Spinal cord (tissue), 10 donors: ENCODE measurements at places on chromosomes 13 and 19. TPM values are rescaled to one million over a fixed set of nuclear protein-coding genes. Genes with fewer than 3 reads are reported as not detected.

The TMEM221 gene
- total RNA-seq: 2.6 TPM

The MAST1 gene
- total RNA-seq: 39.1 TPM

The SIGLEC10 gene
- 3.7 TPM for total RNA-seq

The PRX gene
- total RNA-seq: 28.7 TPM

The HS6ST3 gene
- 36.2 TPM for total RNA-seq

The CEACAM7 gene
- total RNA-seq: not detected

The AMER2 gene
- total RNA-seq: 81.6 TPM

GRCh38 chr19:48069435-48069834 lies 25.6 kb upstream of the CABP5 start:
- no peaks in the 10 kb centered on the region for H3K36me3 ChIP-seq
- H3K4me3 ChIP-seq: no peak overlapping the region
- no peak overlapping the region for H3K27ac ChIP-seq
- no peaks in the 10 kb centered on the region for H3K27me3 ChIP-seq
- DNase-seq: no peak

DNA sequence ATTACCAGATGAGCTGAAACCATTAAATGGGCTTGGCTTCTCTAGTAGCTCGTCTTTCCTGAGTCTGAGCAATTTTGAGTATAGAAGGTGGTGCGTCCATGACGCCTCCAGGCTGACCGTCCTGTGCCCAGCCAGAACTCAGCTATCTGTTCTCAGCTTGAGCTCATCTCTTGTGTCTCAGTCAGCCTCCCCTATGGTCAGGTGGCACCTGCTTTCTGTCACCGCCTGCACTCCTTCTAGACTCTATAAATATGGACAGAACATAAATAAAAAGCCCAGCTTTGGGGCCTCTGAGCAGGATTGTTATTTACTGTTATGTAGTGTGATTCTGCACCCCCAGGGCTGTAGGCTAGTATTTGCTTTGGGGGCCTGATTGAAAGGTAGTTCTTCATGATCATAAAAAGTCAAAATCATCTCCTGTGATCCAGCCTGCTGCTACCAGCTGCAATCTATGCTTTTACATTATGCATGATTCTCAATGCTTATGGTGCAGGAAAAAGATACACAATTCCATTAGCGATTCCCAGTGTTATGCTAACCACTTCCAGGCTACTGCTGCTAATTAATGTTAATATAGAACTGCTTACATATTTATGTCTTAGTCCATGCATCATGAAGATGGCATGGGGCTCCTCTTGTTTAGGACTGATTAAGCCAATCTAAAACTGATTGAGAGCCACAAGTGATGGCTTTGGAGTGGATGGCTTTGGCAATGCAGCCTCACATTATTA lies 72.5 kb upstream of the TMTC4 start:
- no peak overlapping the region for H3K27ac ChIP-seq
- no peak overlapping the region for H3K4me3 ChIP-seq
- no peak for DNase-seq
- peaks cover 10% of the 10 kb centered on the region for H3K4me1 ChIP-seq
- no peaks in the 10 kb centered on the region for H3K36me3 ChIP-seq

GRCh38 chr13:111394211-111394922 lies 73.9 kb downstream of the TEX29 start:
- DNase-seq: no peak
- no peaks in the 10 kb centered on the region for H3K4me1 ChIP-seq
- H3K4me3 ChIP-seq: no peak overlapping the region
- no peak overlapping the region for H3K27ac ChIP-seq
- H3K27me3 ChIP-seq: no peaks in the 10 kb centered on the region
- no peaks in the 10 kb centered on the region for H3K36me3 ChIP-seq

DNA sequence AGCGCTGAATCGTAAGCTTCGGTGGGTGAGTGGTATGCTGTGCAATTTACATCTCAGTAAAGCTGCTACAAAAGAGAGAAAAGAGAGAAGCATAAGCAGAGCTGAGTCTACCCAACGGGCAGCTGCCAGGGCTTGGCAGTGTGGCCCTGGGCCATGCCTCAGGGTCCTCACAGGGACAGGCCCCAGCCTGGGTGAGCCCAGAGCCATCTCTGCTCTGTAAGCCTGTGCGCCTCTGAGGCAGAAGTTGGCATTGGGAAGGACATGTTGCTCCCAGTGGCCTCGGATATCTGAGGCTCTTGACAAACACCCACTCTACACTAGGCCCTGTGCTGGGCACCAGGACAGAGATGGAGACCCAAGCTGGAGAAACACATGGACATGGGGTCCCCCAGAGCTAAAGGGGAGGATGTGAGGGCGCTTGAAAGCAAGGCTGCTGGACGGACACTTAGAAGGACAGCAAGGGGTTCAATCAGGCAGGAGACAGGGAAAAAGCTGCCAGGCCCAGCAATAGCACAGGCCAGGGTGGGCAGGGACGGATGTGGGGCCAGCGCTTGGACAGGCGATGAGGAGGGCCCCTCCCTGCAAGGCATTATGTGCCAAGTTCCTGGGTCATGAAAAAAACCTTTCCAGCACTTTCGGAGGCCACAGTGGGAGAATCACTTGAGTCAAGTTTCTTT lies 14.7 kb downstream of the PPP6R1 start:
- no peak overlapping the region for H3K4me3 ChIP-seq
- peaks cover 100% of the 10 kb centered on the region for H3K36me3 ChIP-seq
- no peaks in the 10 kb centered on the region for H3K27me3 ChIP-seq
- no peak for DNase-seq
- H3K27ac ChIP-seq: no peak overlapping the region
- no peaks in the 10 kb centered on the region for H3K4me1 ChIP-seq

- no peak overlapping the region for H3K27ac ChIP-seq
- no peaks in the 10 kb centered on the region for H3K4me1 ChIP-seq
- H3K4me3 ChIP-seq: no peak overlapping the region
- DNase-seq: no peak
- H3K36me3 ChIP-seq: no peaks in the 10 kb centered on the region
Measured at GRCh38 chr13:107753291-107753690, 462.0 kb downstream of the LIG4 start.

- no peak for DNase-seq
- H3K4me3 ChIP-seq: no peak overlapping the region
- H3K27me3 ChIP-seq: no peaks in the 10 kb centered on the region
Measured at GRCh38 chr13:43008596-43008995, 14.8 kb upstream of the DNAJC15 start.

DNA sequence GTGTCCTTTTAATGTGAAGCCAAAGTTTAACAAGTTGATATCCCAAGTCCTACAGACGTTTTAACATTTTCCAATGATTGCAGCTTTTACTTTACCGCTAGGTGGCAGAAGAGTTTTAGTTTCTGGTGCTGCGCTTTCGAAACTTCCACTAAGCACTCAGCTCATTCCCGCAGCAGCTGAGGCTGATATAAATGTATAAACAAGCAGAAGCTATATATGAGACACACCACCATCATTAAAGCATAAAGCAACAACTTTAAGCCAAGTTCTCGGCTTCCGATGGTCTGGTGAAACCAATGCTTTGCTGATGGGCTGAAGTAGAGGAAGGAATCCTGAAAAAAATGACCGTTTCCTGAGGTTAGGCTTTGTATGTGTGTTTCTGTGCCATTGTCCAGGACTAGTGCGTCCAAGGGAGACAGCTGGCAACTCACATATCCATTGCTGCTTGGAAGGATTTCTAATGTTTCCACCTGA lies 753.9 kb downstream of the OLFM4 start:
- no peaks in the 10 kb centered on the region for H3K27me3 ChIP-seq
- H3K4me1 ChIP-seq: peaks cover 7% of the 10 kb centered on the region
- H3K27ac ChIP-seq: no peak overlapping the region
- H3K4me3 ChIP-seq: peak overlapping the region; percentile 32
- DNase-seq: peak; percentile 78

DNA sequence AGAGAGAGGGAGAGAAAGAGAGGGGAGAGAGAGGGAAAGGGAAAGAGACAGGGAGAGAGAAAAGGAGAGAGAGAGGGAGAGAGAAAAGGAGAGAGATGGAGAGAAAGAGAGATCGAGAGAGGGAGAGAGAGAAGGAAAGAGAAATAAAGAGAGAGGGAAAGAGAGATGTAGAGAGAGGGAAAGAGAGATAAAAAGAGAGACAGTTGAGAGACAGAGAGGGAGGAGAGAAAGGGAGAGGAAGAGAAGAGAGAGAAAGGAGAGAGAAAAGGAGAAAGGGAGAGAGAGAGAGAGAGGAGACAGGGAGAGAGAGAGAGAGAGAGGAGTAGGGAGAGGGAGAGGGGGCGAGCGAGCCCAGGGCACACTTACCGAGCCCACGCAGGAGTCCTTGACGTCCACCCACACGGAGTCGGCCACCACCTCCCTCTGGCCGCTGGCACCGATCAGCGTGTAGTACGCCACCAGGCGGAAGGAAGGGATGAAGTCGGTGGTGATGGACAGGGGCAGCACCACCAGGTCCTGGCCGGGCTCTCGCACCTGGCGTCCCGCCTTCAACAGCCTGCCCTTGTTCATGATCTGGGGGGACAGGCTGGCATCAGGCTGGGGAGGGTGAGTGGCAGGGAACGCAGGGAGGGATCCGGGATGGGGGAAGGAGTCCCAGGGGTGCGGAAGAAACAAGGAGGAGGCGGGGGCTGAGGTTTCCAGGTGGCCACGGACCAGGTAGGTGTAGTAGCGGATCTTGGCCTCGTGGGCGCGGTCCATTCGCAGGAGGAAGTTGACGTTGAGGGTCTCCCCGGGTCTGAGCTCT lies 10.0 kb downstream of the C3 start:
- peaks cover 22% of the 10 kb centered on the region for H3K27me3 ChIP-seq
- H3K27ac ChIP-seq: no peak overlapping the region
- no peak overlapping the region for H3K4me3 ChIP-seq
- no peaks in the 10 kb centered on the region for H3K4me1 ChIP-seq

DNA sequence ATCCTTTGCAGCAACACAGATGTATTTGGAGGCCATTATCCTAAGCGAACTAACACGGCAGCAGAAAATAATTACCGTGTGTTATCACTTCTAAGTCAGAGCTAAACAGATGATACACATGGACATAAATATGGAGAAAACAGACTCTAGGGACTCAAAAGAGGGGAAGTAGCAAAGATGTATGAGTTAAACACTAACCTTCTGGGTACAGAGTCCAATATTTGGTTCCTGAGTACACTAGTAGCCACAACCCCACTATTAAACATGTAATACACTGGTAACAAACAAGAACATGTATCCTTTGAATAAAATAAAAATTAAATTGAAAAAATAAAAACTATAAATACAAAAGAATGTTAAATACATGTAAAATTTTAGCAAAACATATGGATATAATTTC lies 118.0 kb upstream of the SLITRK5 start:
- no peaks in the 10 kb centered on the region for H3K27me3 ChIP-seq
- no peak overlapping the region for H3K27ac ChIP-seq
- H3K36me3 ChIP-seq: no peaks in the 10 kb centered on the region
- H3K4me1 ChIP-seq: no peaks in the 10 kb centered on the region

DNA sequence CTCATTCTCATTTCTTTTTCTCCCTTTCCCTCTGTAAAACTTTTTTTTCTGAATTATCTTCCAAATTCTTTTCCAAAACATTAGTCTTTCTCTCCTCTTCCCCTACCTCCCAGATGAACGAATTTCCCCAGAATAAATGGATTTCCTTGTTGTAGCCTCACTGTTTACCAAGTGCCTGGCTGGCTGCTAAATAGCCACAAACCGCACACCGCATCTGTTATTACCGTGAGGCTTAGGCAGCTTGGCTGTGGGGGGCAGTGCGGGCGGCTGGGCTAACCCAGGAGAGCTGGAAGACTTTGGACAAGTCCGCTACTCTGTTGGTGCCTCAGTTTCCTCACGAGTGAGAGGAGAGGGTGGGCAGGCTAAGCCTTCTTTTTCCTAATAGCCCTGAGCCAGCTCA lies 10.7 kb downstream of the IL17D start:
- no peak overlapping the region for H3K4me3 ChIP-seq
- peak overlapping the region; percentile 35 for H3K27ac ChIP-seq
- no peak for DNase-seq
- H3K4me1 ChIP-seq: peaks cover 32% of the 10 kb centered on the region

- no peak overlapping the region for H3K4me3 ChIP-seq
- H3K36me3 ChIP-seq: peaks cover 16% of the 10 kb centered on the region
- H3K27ac ChIP-seq: no peak overlapping the region
- H3K4me1 ChIP-seq: peaks cover 15% of the 10 kb centered on the region
Measured at GRCh38 chr19:19468424-19469050, 46.8 kb downstream of the TSSK6 start.

DNA sequence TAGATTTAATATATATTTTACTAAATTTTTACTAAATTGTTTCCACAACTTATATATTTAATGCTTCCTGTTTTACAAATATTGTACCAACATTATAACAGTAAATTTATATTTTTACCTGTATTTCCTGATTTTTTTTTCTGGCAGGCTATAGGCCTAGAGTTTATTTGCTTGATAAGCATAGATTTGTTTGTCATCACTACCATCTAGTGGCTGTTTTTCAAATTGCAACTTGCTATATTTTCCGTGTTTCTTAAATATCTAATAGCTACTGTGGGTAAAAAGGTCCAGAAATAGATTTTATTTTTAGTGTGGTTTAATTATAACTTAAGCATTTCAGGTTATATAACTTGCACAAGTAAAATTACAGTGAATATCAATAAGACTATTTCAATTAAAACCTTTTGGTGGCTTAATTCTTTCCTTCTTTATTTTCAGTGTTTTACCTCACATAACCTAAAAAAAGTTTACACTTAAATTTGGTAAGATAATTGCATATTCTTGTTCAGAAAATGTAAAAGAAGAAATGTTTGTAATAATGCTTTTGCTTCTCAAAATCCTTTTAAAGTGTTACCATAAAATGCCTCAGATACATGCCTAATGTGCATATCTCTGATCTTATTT lies 60.6 kb downstream of the NDFIP2 start:
- H3K27me3 ChIP-seq: no peaks in the 10 kb centered on the region
- no peaks in the 10 kb centered on the region for H3K36me3 ChIP-seq
- H3K4me1 ChIP-seq: no peaks in the 10 kb centered on the region
- H3K27ac ChIP-seq: no peak overlapping the region

DNA sequence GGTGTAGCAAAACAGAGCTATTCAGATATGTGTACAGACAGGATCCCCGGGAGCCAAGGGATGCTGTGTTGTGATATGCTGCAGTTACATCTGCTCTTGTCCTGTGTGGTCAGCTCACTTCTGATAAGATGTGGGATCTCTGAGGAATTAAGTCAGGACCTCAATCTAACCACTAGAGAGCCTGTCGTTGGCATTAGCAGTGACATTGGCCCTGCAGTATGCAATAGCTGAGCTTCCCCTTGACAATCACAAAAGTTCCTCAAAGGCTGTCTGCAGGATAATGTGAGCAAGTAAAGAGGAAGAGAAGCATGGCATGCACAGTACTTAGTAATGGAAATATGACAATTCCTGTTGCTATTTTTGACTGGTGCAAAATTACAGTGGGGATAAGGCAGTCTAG lies 203.4 kb upstream of the MIR17HG start:
- DNase-seq: no peak
- no peaks in the 10 kb centered on the region for H3K4me1 ChIP-seq
- no peaks in the 10 kb centered on the region for H3K27me3 ChIP-seq
- no peak overlapping the region for H3K4me3 ChIP-seq

DNA sequence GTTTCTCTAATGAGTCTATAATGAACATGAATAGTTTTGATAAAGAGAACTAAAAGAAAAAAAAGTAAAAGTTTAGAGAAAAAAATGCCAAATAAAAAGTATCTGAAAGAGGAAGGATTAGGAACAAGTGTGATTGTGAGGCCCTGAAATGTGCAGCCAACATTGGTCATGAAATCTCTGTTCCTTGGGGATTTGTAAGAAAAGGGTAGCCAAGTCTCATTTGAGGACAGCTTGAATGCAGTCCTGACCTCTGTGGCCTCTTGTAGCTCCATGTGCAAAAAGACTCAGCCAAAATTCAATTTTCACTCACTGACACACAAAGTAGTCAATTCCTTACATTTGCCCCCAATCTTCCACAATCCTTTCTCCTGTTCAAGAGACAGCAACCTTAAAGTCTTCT lies 167.9 kb downstream of the KLF12 start:
- no peak for DNase-seq
- H3K27ac ChIP-seq: no peak overlapping the region
- H3K27me3 ChIP-seq: no peaks in the 10 kb centered on the region
- H3K4me1 ChIP-seq: no peaks in the 10 kb centered on the region
- no peak overlapping the region for H3K4me3 ChIP-seq
